RCC 7860 (cell line): ENCODE measurements at places on chromosomes 16 and 17.

DNA sequence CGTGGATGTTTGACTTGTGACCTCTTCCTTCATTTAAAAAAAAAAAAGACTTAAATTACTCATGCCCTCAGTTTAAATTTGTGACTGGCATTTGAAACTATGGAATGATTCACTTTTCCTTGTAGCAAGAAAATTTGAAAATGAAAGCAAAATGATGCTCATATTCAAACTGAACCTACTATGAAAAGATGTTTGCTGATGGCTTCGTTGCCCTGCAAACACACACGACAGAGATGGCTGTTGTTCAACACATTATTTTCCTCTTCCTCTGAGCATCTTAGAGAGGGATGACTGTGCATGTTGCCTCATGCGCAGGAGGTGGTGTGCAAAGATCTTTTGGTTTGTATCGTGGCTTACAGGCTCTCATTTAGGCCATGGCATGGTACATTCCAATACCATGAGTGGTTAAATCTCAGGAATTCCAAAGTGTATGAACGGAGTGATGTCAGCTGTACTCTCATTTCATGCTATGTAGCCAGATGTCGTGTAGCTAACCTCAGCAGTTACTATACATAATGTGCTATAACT is 164.5 kb downstream of the PRKCA start:
- peak; percentile 100 for DNase-seq

GRCh38 chr16:86882586-86883280 is 304.4 kb downstream of the FOXL1 start:
- peak; percentile 88 for DNase-seq

DNA sequence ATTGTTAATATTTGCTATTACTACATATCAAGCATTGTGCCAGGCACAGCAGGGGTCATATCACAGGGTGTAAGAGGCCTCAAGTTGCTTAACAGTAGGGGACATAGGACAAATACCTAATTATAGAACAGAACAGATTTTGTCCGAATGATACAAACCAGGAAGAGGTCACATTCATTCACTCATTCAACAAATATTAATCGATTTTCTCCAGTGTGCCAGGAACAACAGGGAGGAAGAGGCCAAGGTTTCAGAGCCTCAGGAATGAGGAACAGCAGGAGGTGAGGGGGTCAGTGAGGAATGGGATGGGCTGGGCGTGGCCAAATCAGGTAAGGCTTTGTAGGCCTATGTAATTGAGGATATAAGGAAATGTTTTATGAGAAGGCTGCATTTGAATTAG is 11.2 kb upstream of the CHST4 start:
- DNase-seq, result no peak

DNA sequence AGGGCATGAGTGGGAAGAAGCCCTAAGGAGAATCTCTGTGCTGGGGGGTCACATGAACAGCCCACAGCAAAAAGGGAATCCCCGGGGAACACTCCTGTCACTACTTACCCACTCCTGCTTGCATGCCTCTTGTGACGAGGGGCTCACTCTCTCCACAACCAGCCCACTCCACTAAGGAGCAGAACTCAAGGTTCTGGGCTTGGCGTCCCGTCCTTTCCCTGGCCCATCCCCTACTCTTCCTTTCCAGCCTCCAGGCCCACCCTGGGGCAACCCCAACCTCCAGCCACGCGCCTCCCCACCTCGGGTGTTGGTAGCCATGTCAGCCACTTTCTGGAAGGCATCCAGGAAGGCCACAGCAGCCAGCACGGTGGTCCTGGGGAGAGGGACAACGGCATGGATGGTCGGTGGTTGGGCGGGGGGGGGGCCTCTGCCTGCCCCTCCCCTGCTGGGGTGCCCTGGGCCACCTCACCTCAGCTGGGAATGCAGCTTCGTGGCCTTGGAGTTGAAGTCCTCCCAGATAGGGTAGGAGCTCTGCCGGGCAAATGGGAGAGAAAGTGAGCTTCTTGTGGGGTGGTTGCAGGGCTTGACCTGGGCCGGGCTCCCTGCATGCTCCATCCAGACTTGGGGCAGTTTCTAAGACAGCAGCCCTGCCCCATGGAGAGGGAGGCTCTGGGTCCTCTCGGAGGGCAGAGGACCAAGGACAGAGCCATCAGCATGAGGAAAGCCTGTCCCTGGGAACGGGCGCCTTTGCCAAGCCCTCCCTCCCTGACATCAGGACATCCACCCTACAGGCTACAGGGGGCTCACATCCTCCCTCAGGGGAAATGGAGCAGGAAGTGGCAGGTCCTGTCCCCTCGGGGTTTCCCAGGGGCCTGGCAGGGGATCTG is 5.1 kb downstream of the MTSS2 start:
- no peak for DNase-seq

DNA sequence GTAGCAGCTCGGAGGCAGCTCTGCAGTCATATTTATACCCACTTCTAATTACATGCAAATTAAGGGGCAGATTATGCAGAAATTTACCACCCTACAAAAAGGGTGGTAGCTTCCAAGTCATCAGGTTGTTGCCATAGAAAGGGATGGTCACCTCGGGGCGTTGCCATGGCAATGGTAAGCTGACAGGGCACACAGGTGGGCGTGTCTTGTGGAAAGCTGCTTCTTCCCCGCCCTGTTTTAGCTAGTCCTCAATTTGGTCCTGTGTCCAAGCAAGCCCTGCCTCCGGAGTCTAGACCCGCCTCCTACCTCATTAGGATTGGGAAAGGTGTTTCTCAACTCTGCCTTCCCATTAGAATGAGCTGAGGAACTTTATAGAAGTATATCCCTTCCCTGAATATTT is 98.7 kb downstream of the HS3ST2 start:
- no peak for DNase-seq

DNA sequence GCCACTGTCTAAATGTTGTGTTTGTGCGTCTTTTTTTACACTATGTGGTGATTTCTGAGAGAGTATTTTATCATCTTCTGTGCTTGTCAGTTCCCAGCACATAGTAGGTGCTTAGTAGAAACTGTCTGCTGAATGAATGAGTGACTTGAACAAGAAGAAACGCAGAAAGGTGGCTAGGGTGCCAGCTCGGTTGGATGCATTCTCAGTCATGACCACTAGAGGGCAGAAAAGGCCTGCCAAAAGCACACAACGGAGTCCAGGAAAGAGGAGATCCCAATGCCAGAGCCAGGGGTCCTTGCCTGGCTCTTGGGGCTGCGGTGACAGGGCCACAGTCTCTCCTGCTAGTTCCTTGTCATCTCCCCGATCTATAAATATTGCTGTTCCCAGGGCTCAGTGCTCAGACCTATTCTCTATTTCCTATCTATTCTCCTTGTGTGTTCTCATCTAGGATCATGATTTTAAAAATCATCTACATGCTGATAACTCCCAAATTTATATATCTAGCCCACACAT is 57.3 kb upstream of the CCL1 start:
- peak; percentile 26 for DNase-seq

DNA sequence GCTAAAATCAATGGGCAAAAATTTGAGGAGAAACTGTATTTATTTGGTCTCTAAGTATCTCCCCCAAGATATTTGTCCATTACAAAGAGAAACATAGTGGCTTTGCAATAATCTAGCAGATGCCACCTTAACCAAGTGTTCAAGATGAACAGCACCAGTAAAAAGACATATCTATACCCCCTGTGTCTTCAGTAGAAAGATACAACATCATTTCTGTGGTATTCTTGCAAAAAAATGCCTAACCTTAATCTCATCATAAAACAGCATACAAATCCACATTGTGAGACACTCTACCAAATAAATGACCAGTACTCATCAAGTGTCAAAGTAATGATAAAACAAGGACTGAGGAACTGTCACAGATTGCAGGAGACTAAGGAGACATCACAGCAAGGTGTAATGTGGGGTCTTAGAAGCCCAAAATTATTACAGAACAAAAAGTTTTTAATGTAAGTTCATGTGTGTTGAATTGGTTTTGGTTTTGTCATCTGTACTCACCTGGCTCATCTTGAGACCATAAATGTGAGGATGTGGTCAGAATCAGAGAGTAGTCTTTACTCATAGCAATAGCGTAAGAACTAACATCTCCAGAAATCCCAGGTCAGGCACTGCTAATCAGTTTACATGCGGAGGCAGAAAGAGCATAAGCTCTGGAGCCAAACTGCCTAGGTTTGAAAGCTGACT is 77.2 kb downstream of the AATF start:
- no peak for DNase-seq

GRCh38 chr17:40536295-40537171 is 28.7 kb downstream of the CCR7 start:
- DNase-seq, result no peak

- DNase-seq, result no peak
These were observed 137.0 kb upstream of the SOX9 start for GRCh38 chr17:71983828-71984227.

- no peak for DNase-seq
These were observed 7.1 kb downstream of the ECI1 start for GRCh38 chr16:2244301-2244700.

- no peak for DNase-seq
These were observed 2.0 kb upstream of the AATF start for GRCh38 chr17:36946726-36947091.

DNA sequence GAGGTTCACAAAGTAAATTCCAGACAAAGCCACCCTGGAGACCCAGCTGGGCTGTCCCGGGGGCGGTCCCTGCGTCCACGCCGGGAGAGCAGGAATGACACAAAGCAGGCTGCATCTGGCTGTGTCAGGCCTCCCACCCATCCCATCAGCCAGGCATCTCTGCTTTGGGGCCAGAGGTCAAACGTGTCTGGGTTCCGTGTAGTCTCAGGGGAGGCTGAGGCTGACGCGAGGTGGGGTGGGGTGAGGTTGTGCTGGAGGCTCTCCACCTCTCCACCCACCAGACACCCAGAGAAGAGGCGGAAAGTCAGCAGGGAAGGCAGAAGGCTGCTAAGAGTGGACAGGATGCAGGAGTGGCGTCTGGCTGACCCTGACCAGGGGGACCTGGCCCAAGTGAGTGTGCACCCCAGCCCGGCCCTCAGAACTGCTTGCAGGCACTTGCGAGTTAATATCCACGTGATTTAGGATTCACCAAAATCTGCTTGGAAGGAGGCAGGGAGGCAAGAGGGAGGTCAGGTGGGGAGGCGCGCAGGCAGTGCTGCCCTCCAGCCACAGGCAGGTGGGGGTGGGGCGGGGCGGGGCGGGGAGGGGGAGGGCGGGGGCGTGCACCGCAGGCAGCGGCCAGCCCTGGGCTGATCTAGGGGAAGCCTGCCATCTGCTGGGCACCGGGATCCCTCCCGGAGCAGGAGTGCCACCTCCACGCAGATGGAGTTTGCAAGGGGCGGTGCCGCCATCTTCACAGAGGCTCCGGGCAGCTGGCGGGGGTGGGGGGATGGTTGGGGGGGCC is 44.3 kb downstream of the TBC1D16 start:
- peak; percentile 45 for DNase-seq
